ENCODE measurements at places on chromosomes 7 and 10.

- peak; percentile 68 for DNase-seq
These were observed 431 bp downstream of the ZYX start for GRCh38 chr7:143381427-143382125.

GRCh38 chr10:44259090-44259874 lies 125.6 kb downstream of the CXCL12 start:
- no peak for DNase-seq

DNA sequence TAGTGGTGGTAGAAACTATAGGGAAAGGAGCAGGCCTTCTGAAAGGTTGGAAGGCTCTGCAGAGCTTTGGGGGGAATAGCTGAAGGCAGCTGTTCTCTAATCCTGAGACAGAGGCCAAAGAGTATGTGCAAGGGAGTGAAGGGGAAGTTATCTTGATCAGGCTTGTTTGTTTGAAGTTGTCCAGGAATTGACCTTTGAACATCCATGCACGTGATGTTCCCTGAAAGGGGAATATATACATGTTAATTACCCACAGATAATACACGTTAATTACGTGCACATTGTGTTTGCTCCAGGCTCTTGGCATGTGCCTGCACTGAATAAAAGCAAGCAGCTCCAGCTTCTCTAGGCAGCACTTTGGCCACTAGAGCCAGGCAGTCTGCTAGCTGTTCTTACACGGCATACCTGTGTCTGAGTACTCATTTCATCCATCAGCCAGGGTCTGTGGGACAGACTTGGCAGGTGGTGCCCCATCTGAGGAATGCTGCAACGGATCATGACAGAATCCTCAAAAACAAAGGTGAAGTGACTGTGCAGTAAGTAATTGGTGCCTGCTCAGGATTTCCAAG lies 18.0 kb upstream of the STARD3NL start:
- no peak for DNase-seq

DNA sequence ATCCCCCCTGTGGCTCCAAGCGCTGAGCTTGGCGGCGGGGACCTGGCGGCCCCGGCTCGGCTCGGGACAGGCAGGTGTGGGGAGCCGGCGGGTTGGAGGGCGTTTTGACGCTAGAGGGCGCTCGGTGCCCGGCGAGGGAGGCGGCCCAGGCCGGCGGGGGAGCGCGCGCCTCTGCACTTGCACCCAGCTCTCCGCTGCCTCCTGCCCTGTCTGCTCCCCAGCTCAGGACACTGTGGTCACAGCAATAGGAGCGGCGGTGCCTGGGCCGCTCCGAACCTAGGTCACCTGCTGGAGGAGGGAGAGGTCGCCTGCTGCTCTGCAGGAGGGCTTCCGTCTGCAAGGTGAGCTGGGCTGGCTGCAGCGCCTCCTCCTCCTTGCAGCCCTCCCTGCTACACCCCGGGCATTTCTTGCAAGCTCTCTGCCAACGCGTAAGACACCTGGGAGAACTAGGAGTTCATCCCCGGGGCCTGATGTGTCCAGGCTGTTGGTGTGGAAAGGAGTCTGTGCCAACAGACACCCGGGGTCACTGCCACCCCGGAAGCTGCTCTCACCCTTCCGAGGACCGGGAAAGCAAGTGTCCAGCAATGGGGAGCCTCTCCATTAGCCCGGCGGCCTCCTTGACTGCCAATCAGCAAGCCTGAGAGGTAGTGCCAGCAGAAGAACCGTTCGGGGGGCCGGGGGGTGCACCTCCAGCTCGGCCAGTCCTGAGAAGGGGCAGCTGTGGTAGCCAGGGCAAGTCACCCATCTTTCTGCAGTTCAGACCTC lies 620.4 kb downstream of the GALNT17 start:
- peak; percentile 84 for DNase-seq

GRCh38 chr7:26305090-26305868 lies 13.6 kb downstream of the SNX10 start:
- DNase-seq = peak; percentile 44

DNA sequence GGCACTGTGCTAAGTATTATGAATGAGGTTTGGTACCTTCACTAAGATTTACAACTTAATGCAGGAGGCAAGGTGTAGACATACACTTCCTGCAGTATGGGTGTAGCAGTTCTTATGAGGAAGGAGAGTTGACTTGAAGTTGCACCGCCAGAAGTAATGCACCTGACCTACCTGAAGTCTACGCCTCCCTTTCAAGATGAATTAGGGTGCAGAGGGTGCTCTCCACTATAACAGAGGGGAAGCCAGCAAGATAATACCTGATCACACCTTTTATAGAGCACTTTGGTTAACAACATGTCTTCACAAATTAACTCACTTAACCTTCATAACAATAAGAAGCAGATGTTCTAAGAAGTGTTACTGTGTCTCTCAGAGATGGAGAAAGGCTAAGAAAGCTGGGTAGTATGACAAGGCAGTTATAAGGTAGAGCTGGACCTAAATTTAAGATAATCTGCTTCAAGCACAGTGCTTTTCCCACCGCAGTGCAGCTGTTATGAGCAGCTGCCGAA lies 552 bp upstream of the RAB18 start:
- no peak for DNase-seq

DNA sequence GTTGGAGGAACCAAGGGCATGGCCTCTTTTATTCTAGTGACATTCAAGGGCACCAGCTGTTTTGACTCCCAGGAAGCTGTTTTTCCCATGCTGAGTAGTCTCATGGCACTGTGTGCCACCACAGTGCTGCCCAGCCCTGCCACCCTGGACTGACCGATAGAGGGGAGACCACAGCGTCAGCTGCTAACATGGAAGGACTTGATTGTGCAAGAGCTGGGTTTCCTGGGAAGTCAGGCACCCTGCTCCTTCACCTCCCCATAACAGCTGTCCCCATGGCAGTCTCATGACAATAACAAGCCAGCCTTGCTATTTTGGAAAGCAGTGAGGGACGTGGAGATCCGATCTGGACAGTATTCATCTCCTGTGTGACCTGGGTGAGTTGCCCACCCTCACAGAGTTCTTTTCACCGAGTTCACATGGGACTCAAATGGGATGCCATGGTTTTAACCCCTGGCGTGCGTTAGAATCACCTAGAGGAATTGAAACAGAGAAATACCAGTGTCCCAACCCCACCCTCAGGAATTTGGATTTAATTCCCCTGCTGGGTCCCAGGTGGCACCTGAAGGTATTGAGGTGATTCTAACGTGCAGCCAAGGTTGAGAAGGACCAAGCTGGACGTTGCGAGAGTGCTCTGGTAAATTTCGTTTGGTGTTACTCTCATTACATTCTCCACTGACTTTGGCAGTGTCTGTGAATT lies 174.8 kb downstream of the CELF2 start:
- DNase-seq = no peak

DNA sequence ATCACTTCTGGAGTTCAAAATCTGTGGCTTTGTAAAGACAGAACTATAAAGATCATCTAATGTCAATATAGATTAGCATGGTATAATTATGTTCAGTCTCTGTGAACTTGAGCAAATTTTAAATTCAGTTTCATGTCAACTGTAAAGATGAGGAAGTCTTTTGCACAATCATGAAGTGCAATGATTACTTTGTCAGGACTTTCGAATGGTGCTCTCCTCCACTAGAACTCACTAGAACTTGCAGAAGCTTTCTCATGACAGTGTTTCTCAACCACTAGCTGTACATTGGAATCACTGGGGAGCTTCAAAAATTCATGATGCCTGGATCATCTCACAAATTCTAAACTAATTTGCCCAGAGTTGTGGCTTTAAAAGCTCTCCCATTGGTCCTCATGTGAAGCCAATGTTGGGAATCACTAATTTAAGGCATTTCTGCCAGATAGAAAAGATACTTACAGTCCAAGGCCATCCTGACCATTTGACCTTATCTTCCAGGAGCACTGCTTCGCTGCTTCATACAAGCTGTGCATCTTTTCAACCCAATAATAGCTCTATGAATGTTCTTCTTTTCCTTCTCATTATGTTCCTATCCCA lies 12.9 kb downstream of the OR2AE1 start:
- DNase-seq = no peak

DNA sequence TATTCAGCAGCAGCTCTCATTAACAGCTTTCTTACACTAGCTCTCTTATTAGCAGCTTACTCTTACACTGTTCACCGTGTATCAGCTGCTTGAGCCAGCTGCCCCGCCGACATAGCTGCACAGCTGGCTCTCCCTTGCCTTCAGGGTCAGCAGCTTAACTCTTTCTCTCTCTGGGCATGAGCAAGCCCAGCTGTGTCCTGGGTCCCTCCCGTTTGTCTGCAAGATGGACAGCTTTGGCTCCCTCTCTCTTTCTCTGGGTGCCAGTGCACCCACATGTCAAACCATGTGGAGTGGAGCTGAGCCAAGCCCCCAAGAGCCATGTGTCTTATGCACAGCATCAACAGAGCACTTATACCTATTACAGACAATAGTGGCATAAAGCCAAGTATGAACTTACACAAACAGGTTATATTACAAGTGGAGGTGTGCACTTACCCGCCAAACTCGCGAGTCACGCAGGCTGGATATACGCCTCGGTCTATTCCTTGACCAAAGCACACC lies 35.7 kb upstream of the MTPAP start:
- peak; percentile 44 for DNase-seq

DNA sequence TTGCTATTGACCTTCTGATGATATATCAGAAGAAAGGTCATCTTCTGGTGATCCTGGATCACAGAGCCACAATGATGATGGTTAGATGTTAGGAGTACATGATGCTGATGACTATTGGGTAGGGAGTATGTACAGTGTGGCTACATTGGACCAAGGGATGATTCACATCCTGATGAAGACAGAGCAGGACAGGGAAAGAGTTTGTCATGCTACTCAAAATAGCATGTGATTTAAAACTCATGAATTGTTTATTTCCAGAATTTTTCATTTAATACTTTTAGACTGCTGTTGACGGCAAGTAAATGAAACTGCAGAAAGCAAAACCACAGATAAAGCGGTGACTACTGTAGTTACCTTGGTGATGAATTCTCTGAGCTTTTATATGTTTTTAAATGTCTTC lies 397.3 kb downstream of the PPP1R3A start:
- DNase-seq = no peak

DNA sequence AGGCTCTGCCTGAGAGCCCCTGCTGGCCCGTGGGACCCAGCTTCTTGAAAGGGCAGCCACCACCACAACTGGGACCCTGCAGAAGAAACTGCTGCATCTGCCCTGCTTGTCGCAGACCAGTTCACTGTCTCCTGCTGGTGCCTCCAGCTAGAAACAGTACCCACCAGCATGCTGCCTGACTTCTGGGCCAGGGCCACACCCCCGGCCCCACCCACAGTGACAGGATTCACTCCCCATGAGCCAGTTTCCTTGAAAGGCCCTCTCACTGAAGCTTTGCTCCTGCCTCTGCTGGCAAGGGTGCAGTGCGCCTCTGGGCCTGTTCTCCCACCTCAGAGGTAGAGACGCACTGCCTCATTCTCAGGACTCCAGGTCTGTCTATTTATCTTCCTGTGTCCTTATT lies 32.4 kb downstream of the ANXA11 start:
- DNase-seq = no peak

- no peak for DNase-seq
These were observed 197.4 kb downstream of the JCAD start for GRCh38 chr10:29861811-29862505.

DNA sequence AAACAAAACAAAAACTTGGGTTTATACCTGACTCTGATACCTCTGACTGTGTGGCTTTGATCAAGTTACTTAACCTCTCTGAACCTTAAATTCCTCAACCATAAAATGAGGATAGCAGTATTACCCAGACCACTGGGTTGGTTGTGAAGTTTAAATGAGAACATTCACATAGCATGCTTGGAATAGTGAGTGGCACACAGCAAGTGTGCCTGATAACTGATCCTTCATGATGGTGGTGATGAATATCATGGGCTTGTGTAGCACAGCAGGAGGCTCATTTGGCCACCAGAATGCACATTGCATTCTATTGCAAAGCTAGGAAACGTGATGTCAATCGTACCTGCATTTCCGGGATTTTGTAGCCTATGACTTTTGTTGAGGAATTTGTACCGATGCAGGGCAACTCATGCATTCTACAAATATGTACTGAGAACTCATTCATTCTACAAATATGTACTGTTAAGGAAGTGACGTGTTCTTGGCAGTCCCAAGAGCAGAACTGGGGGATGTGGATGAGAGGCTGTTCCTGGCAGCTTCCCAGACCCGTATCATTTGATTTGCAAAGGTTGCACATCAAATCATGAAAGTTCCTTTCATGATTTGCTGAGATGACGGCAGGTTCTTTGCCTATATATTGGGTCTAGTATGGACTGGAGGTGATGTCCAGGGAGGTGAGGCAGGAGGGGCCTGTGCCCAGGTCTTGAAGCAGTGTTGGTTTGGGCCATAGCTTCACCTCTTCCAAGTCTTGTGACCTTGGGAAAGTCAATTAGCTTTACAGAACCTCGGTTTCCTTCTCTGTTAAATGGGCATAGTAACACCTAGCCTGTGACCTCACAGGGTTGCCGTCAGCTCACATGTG lies 94.6 kb upstream of the SMNDC1 start:
- no peak for DNase-seq

DNA sequence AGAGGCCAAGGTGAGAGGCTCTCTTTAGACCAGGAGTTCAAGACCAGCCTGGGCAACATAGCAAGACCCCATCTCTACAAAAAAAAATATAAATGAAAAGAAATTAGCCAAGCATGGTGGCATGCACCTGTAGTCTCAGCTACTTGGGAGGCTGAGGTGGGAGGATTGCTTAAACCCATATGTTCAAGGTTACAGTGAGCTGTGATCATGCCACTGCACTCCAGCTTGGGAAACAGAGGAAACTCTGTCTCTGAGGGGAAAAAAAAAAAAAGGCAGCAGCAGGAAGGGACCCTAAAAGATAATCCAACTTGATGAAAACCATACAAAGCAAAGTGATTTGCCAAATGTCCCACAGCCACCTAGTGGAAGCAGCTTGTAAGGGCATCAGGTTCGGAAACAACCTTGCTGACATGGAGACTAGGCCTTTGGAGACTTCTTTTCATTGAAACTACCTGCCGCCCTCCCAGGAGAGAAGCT lies 15.6 kb upstream of the PBLD start:
- DNase-seq = peak; percentile 50

GRCh38 chr7:29285444-29285793 lies 90.8 kb downstream of the CHN2 start:
- DNase-seq = no peak

DNA sequence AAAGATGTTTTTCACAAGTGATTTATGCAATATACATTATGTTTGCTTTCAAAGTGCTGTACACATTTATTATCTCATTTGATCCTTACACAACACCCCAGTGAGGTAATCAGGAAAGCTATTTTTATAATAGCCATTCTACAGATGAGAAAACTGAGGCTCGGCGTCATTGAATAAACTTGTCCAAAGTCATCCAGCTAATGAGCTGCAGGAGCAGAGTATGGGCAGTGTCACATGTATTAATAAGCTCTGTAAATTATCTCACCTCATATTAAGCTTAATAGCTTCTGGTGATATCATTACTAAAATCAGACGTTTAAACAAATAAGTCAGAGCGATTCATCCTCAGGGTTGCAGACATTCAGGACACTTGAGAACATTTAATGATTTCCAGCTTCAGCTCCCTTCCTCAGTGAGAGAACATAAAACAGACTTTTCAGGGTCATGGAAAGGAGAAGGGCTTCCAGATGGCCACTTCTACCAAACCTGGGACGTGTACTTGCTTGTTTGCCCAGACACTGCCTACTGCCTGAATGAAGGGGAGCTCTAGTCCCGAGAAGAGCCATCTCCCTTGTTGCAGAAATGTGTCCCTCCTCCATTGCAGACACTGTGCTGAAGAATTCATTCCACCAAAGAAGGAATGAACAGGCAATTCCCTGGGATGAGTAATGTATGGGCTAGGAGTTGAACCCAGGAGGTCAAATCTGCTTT lies 20.5 kb upstream of the FZD1 start:
- no peak for DNase-seq

Measured in GM13976 (cell line).